Left lobe of liver (tissue), 2 donors: ENCODE measurements at places on chromosomes 7 and 10. TPM values are rescaled to one million over a fixed set of nuclear protein-coding genes. Genes with fewer than 3 reads are reported as not detected.

DDC gene
- 48.6 TPM for total RNA-seq

CCDC186 gene
- total RNA-seq, result 5.6 TPM

PPP1R3A gene
- total RNA-seq, result not detected

TUBB8 gene
- total RNA-seq, result not detected

ODAD2 gene
- total RNA-seq, result 0.28 TPM

SAMD9 gene
- total RNA-seq, result 1.5 TPM

DCLRE1A gene
- 5.8 TPM for total RNA-seq

TRIL gene
- total RNA-seq, result 0.18 TPM

NFKB2 gene
- total RNA-seq, result 9.0 TPM

CASTOR2 gene
- total RNA-seq, result 2.4 TPM

AHR gene
- 24.7 TPM for total RNA-seq

IMPDH1 gene
- 3.5 TPM for total RNA-seq

SEMA3A gene
- total RNA-seq, result 0.58 TPM

PIP gene
- not detected for total RNA-seq

CCL26 gene
- total RNA-seq, result not detected

RAPGEF5 gene
- 21.2 TPM for total RNA-seq

NAT16 gene
- not detected for total RNA-seq

BMS1 gene
- 4.6 TPM for total RNA-seq

HIBADH gene
- total RNA-seq, result 79.8 TPM

CYP2C18 gene
- 110 TPM for total RNA-seq
